ENCODE measurements at places on chromosomes 7 and 10.

DNA sequence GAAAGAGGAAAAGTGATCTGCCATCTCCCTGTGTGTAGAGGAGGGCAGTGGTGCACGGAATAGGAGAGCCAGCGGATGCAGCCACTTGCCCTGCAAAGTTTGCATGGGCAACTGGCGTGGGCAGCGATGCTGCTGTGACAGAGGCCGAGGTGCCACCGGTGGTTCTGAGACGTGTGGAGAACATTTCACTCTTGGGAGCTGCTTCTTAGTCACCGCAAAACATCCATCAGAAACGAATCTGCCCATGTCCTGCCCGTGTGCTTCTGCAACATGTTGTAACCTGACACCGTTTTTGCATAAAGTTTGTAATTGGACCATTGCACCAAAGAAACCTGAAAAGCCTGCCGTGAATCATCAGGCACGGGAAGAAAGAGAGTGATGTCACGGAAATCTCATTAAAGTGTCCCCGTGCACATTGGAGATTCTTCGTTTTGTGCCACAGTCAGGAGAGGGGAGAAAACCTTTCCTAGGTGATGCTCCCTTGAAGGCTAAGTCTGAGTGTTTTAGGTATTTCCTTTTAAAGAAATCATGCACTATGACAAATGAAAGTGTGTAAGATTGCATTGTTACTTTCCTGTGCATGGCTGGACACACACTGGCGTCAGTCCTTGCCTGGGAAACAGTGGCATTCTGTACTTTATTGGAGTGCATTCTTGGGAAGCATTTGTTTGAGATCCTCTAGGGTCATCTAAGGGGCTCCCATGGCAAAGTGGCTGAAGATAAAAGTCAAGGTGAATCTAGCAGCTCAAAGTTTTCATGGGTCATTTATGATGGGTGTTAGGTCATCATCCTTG lies 302.6 kb downstream of the KLF6 start:
- peak; percentile 85 for DNase-seq

DNA sequence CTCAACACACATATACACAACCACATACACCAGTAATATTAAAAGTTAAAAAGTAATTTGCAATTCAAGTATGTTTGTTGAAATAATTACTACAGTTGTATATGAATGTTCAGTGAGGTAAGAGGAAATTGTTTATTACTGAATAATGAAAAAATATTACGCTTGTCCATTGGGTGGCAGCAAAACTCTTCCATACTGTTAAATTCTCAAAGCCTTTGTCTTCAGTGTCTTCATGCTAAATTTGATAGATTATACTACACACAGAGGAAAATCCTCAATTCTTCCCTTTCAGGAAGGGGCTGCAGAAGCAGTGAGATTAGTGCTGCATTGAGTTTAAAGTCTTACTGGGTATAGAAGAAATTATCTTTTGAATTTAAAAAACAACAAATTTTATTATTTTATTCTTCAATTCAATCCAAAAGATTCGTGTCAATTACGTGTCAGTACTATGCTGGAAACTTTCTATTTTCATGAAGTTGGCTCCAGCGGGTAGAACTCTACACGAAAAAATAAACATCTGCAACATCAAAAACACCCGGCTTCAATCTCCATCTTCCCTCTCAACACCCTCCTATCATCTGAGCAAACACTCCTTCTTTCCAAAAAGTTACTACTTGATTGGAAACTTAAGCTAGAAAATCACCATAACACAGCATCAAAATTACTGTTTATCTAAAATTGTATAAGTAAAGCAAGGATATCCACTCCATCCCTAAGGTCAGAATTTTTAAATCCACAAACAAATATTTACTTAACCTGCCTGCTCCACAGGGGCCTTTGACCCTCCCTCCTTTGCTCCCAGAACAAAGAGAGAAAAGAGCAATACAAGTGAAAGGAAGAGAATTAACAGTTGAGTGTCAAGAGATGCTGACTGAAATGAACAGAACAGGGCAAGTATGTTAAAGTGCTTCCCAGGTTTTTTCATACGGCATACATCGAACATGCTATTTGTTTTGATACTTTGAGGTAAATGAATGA lies 37.0 kb upstream of the TES start:
- DNase-seq: no peak

DNA sequence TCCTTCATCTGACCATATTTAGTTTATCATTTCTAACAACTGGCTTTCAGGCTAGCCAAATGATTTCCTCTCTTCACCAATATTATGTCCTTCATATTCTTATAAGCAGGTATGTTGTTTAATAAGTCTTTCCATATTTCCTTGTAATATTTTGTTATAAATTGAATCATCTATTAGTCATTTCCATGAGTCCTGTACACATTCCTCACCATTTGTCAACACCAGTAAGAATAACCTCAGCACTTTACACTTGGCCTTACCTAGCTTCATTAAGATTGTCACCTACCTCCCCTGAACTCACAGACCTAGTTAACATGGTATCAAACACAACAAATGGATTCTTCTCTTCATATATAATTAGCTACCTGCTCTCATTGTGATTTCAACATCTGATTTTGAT lies 282.3 kb downstream of the SEMA3D start:
- no peak for DNase-seq

DNA sequence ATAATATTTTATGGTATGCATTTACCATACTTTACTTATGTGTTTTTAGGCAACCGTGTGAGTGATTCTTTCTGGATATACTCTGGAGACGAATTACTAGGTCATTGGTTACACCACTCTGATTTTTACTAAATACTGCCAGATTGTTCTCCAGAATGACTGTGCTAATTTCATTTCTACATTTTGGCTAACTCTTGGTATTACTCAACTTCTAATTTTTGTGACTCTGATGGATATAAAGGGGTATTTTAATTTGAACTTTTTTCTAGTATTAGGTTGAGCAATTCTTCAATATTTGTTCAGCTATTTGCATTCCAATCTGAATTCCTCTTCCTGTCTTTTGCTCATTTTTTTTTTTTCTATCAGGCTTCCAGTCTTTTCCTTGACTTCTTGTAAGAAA lies 223.6 kb downstream of the MDFIC start:
- DNase-seq: peak; percentile 45

GRCh38 chr7:727104-727805 lies at the start of gene PRKAR1B:
TSS of gene PRKAR1B (minus strand) at chr7:727281. CDS start at chr7:711505, 15,776 bp downstream.
- DNase-seq: no peak

GRCh38 chr7:27784399-27785053 lies 44.6 kb downstream of the TAX1BP1 start:
- DNase-seq: peak; percentile 30

DNA sequence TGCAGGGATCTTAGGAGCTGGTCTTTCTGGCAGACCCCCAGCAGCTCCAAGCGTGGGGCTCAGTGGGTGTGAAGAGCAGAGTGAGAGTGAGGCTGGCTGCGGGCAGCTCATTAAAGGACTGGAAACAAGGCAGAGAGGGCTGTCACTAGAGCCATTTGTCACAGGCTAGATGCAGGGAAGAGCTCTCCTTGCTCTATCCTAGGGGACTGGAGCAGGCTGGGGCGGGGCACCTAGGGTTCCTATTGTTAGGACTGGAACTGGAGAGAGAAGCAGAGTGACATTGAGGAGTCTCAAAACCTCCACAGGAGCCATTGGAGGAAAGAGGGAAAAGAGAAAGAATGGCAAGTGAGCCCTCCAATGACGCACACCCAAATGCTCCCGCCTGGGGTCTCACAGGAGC lies 772 bp upstream of the DDC start:
- no peak for DNase-seq

GRCh38 chr7:102273749-102274712 lies 12.6 kb upstream of the SH2B2 start:
- DNase-seq: no peak
